ENCODE measurements at places on chromosomes 6 and 20.
A peak's percentile ranks its signal among the peaks of the same experiment; 100 is the strongest.

DNA sequence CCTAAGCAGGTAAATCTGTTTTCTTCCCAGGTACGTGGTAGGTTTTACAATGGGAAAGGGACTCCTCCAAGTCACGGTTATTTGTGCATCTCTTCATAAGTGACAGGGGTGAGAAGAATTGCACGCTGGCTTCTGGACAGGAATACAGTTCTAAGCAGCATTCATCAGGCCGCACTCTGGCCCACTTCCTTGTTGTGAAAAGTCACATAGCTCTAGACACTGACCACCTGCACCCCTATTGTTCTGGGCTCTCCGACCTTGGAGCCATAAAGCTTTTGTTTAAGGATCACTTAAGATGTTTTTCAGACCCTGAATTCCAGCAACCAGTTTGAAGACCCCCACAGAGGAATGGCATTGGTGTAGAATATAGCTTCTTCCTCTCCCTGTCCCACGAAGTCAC lies 31.4 kb downstream of the RAMACL start:
- no peak for DNase-seq

DNA sequence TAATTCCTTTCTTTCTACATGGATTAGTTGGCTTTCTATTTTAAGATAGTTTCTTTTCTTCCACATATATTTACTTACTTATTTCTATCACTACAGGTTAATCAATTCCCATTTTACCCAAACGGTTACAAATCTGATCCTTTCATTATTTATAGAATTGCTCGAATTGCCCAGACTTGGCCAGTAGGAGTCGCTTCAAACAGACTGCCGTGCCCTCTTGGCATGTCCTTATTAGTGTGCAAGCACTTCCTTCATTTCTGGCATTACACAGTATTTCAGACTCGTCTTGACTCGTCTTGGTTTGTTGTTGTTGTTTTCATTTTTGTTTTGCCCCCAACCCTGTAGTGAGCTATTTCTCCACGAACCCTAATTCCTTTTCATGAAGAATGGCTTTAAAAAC lies 74.6 kb downstream of the SAMD3 start:
- peak; percentile 7 for DNase-seq

DNA sequence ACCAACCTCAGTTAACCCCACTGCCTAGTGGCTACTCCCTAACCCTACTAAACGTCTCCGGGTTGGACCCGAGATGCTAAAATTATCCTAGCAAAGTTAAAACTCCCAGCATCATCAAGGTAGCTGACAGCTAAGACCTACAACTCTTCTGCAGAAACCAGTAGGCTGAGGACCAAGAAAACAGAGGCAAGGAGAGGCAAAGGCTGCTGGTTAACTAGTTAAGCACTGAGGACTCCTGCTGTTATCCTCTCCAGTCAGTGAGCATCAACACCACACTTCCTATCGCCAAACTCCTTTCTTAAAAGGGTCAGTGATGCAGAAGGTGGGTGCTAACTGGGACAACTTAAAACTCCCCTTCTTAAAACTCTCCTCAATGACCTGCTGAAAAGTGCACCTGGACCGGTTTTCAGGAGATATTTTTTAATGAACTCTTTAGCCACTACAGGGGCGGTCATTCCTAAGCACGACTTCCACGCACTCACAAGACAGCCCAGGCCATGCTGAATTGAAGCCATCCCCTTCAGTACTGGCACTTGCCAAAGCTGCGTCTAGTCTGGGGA lies 1.7 kb downstream of the TRERF1 start:
- no peak for DNase-seq

GRCh38 chr20:40785346-40785745 lies 96.3 kb upstream of the MAFB start:
- DNase-seq = no peak

DNA sequence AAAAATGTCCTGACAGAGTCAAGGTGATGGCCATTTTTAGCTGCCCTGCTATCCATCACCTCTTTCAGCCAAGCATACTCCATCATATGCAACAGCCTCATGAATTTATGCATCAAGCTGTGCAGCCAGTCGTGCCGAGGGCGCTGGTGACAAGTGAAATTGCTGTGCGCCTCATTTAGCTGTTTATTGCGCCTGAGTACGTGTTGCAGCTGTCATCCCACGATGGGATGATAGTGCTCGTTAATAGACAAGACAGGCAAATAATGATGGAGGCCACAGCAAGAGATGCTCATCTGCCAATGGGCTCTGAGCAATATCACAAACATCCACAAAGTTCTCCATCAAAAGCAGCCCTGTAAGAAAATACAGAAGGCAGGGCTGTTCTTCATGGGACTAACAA lies 562.3 kb upstream of the POU3F2 start:
- no peak for DNase-seq

DNA sequence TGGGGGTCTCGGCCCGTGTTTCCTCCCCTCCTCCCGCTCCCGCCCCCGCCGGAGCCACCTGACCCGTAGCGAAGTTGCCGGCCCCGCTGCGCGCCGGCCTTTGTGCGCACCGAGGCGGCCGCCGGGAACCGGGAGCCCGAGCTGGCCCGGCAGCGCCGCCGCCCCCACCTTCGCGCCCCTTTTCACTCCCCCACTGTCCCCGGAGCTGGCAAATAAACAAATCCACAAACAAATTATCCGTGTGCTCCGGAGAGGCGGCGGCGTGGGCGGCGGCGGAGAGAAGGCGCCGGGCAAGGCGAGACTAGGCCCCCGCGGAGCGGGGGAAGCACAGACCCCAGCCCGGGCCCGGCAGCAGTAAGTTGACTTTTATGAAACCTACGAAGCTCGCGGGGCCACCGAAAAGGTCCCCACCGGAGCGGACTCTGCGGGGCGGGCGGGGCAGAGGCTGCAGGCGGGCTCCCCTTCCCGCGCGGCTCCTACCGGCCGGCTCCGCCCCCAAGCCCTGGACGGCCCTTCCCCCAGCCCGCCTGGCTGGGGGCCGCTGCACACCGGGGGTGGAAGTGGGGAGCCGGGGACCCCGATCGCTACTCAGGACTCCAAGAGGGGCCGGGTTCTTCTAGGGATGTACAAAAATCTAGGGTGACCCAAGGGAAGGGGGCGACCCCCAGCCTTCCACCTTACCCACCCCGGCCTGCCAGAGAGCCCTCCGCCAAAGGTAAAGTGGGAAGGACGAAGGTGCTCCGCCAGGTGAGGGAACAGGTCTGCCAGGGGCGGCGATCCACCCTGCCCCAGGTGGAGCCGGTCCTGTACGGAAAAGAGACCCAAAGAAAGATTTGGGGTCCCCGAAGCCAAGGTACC lies 40.7 kb downstream of the YTHDF1 start:
- DNase-seq = no peak

DNA sequence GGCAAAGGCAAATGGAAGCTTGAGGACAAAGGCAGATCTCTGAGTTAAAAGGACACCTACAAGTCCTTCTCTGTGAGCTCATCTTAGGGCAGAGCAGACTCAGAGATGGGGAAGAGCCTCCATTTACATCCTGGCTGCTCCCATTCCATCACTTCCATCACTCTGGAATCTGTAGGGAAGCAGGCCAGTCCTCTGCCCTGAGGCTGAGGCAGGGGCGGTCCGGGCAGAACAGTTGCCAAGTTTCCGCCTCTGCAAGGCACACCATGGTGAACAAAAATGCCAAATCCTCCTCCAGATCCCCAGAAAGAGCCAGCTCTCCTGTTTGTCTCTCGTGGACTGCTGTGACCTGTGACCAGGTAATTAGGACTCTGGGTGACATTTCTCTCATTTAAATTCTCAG lies 209.6 kb upstream of the SSTR4 start:
- DNase-seq = no peak

DNA sequence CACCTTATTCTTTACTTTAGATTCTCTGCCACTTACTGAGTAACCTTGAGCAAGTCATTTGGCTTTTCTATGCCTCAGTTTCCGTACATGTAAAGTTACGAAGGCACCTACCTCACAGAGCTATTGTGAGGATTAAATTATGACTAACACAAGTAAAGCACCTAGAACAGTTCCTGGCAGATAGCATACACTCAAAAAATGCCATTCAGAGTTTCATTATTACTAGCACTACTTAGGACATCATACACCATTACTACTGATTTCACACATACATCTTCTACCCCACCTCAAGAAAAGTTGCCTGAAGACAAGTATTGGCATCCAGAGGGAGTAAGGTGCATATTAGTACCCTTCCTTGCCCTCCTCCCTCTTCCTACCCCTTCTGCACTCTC lies 107.8 kb downstream of the OGFRL1 start:
- no peak for DNase-seq

GRCh38 chr6:115773741-115774140 lies 286.9 kb downstream of the FRK start:
- no peak for DNase-seq

DNA sequence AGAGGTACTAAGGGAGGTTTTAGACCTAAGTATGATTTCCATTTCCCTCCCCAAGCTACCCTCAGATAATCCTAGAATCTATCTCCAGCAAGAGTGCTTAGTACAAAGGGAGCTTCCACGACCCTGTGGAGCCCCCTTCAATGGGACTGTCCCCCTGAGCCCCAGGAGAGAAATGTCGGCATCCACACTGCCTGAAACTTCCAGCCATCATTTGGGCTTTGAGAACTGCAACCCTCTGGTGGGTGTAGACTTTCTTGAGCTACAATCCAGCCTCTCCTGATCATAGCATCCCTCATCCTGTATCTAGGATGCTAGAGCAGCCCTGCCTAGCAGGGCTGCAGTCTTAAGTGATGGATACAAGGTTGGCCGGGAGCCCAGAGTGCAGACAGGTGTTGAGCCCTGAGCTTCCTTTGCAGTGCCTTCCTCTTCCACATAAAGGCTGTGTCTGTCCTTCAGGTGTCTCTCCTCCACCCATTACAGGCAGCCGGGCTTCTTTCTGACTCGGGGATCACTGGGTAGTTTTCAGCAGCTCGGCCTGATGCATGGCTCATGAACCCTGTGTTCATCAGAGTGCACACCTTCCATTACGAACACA lies 424.5 kb downstream of the PREX1 start:
- DNase-seq = no peak

DNA sequence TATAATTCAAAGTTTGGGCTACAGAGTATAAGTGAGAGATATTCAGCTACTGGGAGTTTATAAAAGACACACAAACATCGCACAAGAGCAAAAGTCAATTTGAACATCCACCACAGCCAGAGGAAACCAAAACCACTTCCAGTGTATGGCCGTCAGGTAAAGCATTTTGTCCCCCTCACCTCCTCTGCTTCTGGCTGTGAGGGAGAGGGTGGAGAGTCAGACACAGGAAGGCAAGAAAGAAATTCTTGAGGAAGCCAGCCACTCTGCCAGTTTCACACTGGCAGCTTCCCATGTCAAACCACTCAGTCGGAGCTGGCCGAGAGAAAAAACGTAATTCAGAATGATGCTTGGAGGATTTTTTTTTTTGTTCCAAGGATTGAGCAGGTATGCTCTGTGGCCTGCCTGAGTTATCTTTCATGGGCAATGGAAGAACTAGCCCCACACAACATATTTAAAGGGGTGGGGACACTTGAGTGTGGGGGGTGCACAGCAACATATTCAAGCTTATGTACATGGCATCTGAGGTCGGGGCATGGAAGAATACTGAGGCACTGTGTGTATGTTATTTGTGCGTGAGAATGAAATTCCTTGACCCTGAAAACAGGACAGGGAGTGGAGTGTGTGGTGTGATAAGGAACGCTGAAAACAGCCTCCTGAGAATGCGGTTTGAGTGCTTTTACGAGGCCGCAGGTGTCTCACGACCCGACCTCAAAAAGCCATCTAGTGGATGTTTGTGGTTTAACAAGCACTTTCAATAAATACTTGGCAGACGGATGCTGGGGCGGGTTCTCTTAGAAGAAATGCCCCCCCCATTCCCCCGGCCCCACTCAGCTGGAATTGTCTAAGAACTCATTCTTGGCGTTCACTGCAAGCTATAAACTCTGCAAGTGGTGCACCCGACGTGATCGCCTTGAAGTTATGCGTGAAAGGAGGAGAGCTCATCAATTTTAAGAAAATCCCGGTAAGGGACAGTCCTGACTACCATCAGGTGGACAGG lies 27.5 kb upstream of the ZBTB22 start:
- no peak for DNase-seq

DNA sequence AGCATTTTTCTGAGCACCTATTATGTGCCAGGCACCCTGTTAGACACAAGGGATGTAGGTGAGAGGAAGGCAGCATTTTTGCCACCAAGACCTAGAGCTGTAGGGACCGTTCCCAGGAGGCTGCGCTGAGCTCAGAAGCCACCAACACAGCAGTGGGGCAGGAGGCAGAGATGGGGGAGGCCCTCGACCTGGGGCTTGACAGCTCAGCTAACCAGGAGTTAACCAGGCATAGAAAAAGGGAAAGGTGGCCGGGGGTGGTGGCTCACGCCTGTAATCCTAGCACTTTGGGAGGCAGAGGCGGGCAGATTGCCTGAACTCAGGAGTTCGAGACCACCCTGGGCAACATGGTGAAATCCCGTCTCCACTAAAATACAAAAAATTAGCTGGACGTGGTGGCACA lies 29.5 kb downstream of the KIF25 start:
- DNase-seq = no peak
